Ovary (tissue), 10 donors: ENCODE measurements at places on chromosomes 7 and 10. TPM values are rescaled to one million over a fixed set of nuclear protein-coding genes. Genes with fewer than 3 reads are reported as not detected.

The FAM241B gene
- polyA plus RNA-seq: 1.2 TPM

DNA sequence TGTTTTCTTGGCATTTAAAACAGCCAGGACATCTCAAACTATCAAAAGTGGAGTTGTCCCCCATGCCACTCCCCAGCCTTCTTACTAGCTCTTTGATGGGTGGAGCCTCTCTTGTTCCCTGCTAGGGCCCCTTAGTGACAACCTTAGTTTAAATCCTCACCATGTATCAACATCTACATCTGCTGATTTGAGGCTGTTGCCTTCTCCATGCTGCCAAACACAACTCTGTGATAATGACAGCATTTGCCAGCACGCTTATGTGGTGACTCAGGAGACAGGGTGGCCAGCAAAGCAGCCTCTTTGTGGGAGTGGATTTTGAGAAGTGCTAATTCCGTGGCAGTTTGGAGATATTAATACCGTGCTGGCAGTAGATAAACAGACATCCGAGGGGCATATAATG is 145.4 kb downstream of the LRRC4 start:
- no peaks in the 10 kb centered on the region for H3K27me3 ChIP-seq
- no peak overlapping the region for H3K4me3 ChIP-seq

DNA sequence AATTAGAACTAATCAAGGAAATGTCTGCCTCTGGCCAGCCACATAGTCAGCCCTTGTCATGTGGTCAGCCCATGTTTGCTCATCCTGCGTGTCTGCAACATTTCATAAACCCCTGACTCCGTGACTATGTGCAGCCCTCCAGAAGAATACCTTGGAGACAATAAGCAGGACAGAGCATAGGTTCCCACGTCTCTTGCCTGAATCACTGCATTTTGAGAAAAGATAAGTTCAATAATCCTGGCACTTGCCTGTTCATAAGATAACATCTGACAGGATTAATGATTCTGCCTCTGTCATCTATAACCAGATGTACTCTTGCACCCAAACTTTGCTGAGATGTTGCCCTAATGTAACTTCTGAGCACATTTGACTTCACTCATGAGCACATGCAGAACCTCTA is 78.4 kb downstream of the AKR1D1 start:
- no peaks in the 10 kb centered on the region for H3K27me3 ChIP-seq
- no peak overlapping the region for H3K4me3 ChIP-seq
- no peaks in the 10 kb centered on the region for H3K4me1 ChIP-seq
- no peaks in the 10 kb centered on the region for H3K36me3 ChIP-seq
- DNase-seq: no peak
- no peak overlapping the region for H3K27ac ChIP-seq

DNA sequence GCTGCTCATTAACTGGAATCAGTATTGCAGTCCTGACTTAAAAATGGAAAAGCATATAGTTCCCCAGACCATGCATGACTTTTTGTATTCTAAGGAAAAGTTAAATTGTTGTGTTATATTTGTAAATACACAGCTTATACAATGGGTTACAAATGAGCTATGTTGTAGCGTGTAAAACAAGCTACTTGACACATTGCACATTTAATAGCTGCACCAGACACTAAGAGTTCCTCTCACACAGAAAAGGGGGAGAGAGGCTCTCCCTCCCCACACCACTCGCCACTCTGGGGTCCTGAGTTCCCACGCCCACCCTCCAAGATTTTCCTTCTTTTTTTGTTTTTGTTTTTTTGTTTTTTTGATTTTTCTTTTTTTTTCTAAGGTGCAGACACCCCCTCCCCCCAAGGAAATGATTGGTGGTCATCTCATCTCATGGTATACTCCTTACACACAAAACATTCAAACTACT is 6.3 kb downstream of the KLF6 start:
- H3K4me1 ChIP-seq: peaks cover 18% of the 10 kb centered on the region
- H3K27me3 ChIP-seq: no peaks in the 10 kb centered on the region
- H3K27ac ChIP-seq: no peak overlapping the region
- H3K36me3 ChIP-seq: no peaks in the 10 kb centered on the region
- no peak for DNase-seq

GRCh38 chr7:132790104-132790503 is 213.8 kb upstream of the PLXNA4 start:
- no peak overlapping the region for H3K27ac ChIP-seq
- no peak for DNase-seq
- H3K27me3 ChIP-seq: no peaks in the 10 kb centered on the region
- H3K4me1 ChIP-seq: no peaks in the 10 kb centered on the region

The GJC3 gene
- polyA plus RNA-seq: 0.45 TPM

DNA sequence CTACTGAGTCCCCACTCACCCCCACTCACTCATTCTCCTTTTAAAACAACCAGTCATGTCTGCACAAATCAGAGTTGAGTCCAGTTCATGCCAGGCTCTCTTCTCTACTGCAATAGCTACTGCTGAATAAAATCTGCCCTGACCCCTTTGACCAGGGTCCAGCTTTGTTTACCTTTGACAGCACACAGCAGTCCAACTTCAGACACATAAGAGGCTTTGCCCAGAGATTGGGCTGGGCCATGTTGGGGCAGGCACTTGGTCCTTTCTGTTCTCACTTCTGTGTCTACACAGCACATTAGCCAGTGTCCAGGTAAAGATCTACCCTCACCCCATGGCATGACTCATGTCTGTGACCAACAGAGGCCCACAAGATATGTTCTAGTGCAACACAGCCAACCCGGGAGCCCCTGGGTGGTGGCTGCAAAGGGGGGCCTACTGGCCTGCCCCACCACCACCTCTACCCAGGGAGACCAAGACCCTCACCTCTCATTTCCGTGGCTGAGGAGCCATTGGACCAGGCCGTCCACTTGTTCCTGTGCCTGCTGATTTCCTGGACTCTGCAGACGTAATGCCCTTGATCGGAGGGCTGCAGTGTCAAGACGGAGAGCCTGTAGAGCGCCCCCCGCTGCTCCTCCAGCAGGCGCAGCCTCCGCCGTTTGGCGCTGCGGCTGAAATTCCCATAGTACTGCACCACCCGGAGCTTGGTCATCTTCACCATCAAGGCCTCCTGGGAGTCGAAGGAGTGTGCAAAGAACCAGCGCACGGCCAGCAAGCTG is 8.0 kb downstream of the VSTM4 start:
- no peaks in the 10 kb centered on the region for H3K27me3 ChIP-seq
- no peaks in the 10 kb centered on the region for H3K36me3 ChIP-seq
- peaks cover 52% of the 10 kb centered on the region for H3K4me1 ChIP-seq
- no peak for DNase-seq

GRCh38 chr10:82813856-82814255 is 938.9 kb downstream of the NRG3 start:
- DNase-seq: no peak
- H3K36me3 ChIP-seq: no peaks in the 10 kb centered on the region
- H3K4me3 ChIP-seq: no peak overlapping the region
- no peak overlapping the region for H3K27ac ChIP-seq
- H3K4me1 ChIP-seq: no peaks in the 10 kb centered on the region
- no peaks in the 10 kb centered on the region for H3K27me3 ChIP-seq

The UCMA gene
- 0.11 TPM for polyA plus RNA-seq

DNA sequence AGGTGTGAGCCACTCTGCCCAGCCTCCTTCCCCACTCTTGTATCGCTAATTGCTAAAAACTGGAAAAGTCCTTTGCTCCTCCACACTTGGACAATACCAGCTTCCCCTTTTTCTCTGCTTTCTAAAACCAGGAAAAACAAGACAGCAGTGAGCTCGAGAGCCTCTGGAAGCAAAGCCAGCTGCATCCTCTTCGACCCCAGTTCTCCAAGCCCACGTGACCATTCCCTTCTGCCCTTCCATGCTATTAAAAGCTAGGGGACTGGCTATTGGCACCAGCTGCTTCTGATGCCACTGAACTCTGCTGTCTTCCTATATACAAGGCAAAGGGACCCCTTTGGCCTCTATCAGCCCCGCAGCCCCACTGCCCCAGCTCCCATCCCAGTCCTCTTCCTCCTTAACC is 92.2 kb downstream of the SPDYE5 start:
- no peak overlapping the region for H3K4me3 ChIP-seq
- no peak overlapping the region for H3K27ac ChIP-seq
- H3K4me1 ChIP-seq: no peaks in the 10 kb centered on the region
- no peak for DNase-seq
- H3K27me3 ChIP-seq: no peaks in the 10 kb centered on the region

DNA sequence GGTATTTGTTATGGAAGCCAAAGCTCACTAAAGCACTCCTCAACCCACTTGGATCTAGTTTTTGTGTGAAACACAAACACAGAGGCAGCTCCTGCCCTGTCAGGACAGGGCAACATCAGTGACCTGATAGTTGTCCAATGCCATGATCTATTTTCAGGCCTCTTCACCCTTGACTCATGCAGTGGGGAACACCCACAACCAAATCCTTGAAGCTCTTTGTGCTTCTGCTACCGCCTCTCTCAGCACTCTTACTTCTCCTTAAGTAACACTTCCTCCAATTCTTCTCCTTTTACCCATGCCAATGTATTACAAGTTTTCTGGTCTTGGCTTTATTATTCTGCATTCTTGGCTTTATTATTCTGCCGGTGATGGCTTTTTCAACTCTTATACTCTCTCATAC is 425.3 kb downstream of the INHBA start:
- H3K27me3 ChIP-seq: no peaks in the 10 kb centered on the region
- H3K36me3 ChIP-seq: no peaks in the 10 kb centered on the region
- no peak overlapping the region for H3K27ac ChIP-seq
- no peak for DNase-seq
- no peak overlapping the region for H3K4me3 ChIP-seq

DNA sequence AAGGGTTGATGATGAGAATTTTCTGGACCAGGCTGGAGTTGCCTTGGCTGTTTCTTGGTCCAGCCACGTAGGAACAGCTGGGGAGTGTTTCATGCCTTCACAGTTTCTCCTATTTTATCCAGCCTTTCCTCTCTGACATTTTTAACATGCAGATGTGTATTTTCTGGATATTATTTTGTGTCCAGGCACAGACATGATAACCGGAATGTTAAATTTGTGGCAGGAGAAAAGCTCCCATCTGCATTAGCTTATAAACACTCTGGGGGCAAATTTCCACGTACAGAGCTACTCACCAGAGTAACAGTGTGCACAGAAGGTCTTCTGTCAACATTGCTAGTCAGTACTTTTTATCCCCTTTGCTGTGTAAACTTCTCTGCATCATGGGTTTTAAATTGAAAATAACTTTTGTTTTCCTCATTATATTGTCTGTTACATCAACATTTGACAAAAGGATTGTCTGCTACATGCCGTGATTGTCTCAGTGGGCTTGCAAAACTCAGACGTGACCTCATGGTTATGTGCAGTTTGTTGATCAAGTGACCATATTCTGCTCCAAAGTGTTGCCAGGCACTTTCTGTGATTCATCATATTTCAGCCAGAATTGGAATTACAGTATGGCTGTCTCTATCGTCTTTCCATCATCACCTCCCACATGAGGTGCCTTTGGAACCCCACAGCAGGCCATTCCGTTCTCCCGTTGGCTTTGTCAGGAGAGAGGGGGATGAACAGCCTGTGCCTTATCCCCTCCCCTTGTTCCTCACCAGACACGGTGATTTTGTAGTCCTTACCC is 41.4 kb downstream of the INSYN2A start:
- no peaks in the 10 kb centered on the region for H3K36me3 ChIP-seq
- no peak for DNase-seq
- H3K4me3 ChIP-seq: no peak overlapping the region

The DNAH11 gene
- polyA plus RNA-seq: 0.58 TPM

DNA sequence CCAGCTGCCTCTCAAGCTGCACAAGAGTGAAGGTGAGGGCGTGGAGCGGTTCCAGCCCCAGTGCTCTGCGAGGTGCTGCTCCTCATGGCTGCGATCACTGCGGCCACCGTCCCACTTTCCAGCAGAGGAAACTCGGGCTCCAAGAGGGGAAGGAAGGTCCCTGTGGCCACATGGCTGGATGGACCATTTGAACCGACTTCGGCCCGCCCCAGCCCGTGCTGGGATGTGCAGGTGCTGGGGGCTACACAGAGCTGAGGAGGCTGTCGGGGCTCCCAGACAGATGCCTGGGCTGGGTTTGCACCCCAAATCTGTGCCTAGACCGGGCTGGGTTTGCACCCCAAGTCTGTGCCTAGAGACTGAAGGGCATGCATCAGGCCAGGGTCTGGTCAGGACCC is 186.6 kb downstream of the DNAJB6 start:
- H3K4me1 ChIP-seq: no peaks in the 10 kb centered on the region
- H3K36me3 ChIP-seq: no peaks in the 10 kb centered on the region
- no peak overlapping the region for H3K4me3 ChIP-seq
- no peak for DNase-seq
- no peaks in the 10 kb centered on the region for H3K27me3 ChIP-seq
- no peak overlapping the region for H3K27ac ChIP-seq

The TMEM225B gene
- 0.84 TPM for polyA plus RNA-seq

DNA sequence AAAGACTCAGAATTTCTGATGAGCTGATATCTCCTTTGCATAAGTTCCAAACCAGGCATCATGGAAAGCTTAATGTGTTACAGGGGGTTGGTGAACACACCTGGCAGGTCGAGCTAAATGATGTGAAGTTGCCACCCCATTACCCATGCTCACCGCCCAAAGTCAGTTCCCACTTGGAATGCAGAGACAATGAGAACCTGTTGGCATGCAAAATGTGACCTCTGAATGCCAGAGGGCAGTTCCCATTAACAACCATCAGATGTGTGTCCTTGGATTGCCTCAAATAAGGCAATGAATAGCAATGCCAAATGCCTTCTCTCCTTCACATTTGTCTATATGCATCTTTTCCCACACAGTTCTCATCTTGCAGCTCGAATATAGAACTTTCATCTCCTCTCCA is 190.7 kb downstream of the CDCA7L start:
- H3K4me1 ChIP-seq: no peaks in the 10 kb centered on the region
- no peak for DNase-seq
- H3K27me3 ChIP-seq: no peaks in the 10 kb centered on the region
- no peaks in the 10 kb centered on the region for H3K36me3 ChIP-seq

DNA sequence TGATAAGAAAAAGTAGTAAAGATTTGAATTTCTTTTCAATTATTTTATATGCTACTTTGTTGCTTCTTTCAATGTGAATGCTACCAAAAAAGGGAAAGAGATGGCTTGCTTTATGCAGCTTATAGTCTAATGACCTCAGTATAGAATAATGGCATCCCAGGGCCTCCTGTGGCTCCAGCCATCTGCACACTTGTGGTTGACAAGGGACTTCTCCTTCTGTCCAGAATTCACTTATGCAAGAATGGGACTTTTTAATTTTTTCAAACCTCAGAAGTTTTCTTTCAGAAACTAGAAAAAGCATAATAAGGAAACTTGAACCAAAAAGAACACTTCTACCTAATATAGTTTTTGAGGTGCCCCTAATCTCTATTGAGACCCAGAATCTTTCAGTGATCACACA is 310.9 kb downstream of the CTNNA3 start:
- H3K4me3 ChIP-seq: no peak overlapping the region
- no peak for DNase-seq
- H3K36me3 ChIP-seq: no peaks in the 10 kb centered on the region
- no peak overlapping the region for H3K27ac ChIP-seq
- peaks cover 2% of the 10 kb centered on the region for H3K27me3 ChIP-seq

The FZD8 gene
- 1.4 TPM for polyA plus RNA-seq

The SEPHS1 gene
- 76.7 TPM for polyA plus RNA-seq

The UNCX gene
- not detected for polyA plus RNA-seq

The JCAD gene
- 10.0 TPM for polyA plus RNA-seq

- H3K27ac ChIP-seq: no peak overlapping the region
- peaks cover 3% of the 10 kb centered on the region for H3K4me1 ChIP-seq
- DNase-seq: no peak
These were observed 28.1 kb downstream of the AGAP3 start for GRCh38 chr7:151114151-151115090.
